IMR-90 (cell line): ENCODE measurements at places on chromosomes 7 and 10.
A peak's percentile ranks its signal among the peaks of the same experiment; 100 is the strongest.

DNA sequence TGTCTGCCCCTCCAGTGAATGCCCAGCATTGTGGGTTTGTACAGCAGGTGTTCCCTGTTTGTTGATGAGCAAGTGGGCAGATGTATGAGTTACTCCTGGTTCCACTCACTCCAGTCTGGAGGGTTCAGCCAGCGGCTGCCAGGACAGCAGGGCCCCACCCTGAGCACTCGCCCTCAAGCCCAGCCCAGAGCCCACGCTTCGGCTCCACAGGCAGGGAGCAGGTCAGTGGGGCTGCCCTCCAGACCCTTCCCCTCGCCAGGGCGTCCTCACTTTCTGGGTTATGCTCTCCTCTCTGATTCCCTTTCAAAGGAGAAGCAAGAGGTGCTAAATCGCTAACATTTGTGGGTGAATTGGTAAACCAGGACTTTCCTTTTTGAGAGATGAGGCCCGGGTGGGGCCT is 4.8 kb upstream of the VIPR2 start:
- no peaks in the 10 kb centered on the region for H3K4me1 ChIP-seq
- DNase-seq, result no peak
- no peaks in the 10 kb centered on the region; the same call in 1 of the 2 replicates for H3K27me3 ChIP-seq
- H3K36me3 ChIP-seq, result no peaks in the 10 kb centered on the region

- no peaks in the 10 kb centered on the region for H3K27me3 ChIP-seq
- no peaks in the 10 kb centered on the region for H3K36me3 ChIP-seq
- peak overlapping the region; percentile 86 for H3K27ac ChIP-seq
These were observed 38.4 kb downstream of the DIP2C start for GRCh38 chr10:650886-651615.

DNA sequence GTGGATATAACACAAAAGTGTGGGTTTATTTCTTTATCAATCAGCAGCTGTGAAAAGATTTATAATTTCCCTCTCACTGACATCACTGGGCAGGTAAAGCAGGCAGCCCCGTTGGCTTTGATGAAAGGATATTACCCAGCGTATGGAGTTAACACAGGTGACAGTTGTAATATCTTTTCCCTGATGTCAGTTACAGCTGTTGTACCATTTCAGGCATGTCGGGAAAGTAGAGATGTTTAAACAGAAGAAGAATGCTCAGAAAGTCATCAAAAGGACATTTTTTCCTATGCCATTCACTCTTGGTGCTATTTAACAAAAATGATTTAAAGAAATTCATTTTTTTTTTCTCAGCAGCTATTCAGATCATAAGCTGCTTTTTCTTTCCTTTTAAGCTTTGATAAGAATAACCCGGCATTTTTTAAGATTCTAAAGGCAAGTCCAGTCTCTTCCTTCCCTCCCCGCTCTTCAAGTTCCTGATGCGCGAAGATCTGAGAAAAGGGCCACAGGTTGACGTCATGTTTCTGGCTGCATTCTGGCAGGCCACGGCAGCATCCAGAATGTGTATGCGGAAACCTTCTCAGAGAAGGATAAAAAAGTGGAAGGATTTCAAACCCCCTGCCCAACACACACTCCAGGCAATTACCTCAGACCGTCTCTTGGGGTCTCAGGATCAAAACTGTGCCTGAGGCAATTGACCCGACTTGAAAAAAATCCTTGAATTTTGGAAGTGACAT is 32.5 kb upstream of the ADAM12 start:
- H3K27me3 ChIP-seq, result no peaks in the 10 kb centered on the region
- peaks cover 2% of the 10 kb centered on the region; the same call in 1 of the 2 replicates for H3K4me1 ChIP-seq
- H3K36me3 ChIP-seq, result no peaks in the 10 kb centered on the region
- no peak overlapping the region for H3K27ac ChIP-seq
- no peak overlapping the region for H3K4me3 ChIP-seq
- DNase-seq, result no peak

GRCh38 chr10:113162960-113163359 is 212.9 kb downstream of the TCF7L2 start:
- no peak for DNase-seq
- H3K4me3 ChIP-seq, result no peak overlapping the region
- H3K27ac ChIP-seq, result no peak overlapping the region
- H3K27me3 ChIP-seq, result no peaks in the 10 kb centered on the region

DNA sequence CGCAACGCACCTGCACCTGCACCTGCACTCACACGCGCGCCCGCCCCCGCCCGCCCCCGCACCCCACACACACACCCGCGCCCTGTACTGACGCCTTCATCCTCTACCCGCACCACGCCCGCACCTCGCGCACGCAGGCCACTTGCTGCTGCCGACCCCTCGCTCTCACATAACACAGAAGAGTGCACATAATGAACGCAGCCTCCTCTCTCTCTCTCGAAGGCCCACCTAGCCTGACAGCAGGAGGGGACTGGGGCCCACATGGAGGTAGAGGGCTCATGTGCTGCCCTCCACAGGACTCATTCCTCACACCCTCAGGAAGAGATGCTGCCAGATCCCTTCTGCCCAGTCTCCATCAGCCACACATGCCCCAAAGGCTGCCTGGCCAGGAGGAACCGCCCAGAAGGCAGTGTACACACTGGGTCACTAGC is 432 bp upstream of the CAMK2B start:
- no peak overlapping the region for H3K27ac ChIP-seq
- no peaks in the 10 kb centered on the region; the same call in 1 of the 2 replicates for H3K4me1 ChIP-seq
- no peaks in the 10 kb centered on the region for H3K36me3 ChIP-seq
- DNase-seq, result no peak
- no peak overlapping the region for H3K4me3 ChIP-seq
- peaks cover 51% of the 10 kb centered on the region for H3K27me3 ChIP-seq

- H3K27ac ChIP-seq, result no peak overlapping the region
- H3K27me3 ChIP-seq, result no peaks in the 10 kb centered on the region
- no peak overlapping the region for H3K4me3 ChIP-seq
- no peaks in the 10 kb centered on the region for H3K36me3 ChIP-seq
- peaks cover 15% of the 10 kb centered on the region for H3K4me1 ChIP-seq
These were observed 1.6 kb downstream of the PWWP2B start for GRCh38 chr10:132398566-132398991.
